ENCODE measurements at places on chromosomes 11 and 22. TPM values are rescaled to one million over a fixed set of nuclear protein-coding genes. Genes with fewer than 3 reads are reported as not detected.

TBX10 gene
- not detected for total RNA-seq

HTR3B gene
- not detected for total RNA-seq

RAB3IL1 gene
- total RNA-seq, result 57.1 TPM

BBS1 gene
- total RNA-seq, result 36.9 TPM

CALCA gene
- total RNA-seq, result 1.7 TPM

PRR5L gene
- total RNA-seq, result 144 TPM

OR8D4 gene
- not detected for total RNA-seq
